ENCODE measurements at places on chromosomes 1 and 21.

- no peak for DNase-seq
Measured at GRCh38 chr1:43279161-43279560, 6.2 kb downstream of the C1orf210 start.

DNA sequence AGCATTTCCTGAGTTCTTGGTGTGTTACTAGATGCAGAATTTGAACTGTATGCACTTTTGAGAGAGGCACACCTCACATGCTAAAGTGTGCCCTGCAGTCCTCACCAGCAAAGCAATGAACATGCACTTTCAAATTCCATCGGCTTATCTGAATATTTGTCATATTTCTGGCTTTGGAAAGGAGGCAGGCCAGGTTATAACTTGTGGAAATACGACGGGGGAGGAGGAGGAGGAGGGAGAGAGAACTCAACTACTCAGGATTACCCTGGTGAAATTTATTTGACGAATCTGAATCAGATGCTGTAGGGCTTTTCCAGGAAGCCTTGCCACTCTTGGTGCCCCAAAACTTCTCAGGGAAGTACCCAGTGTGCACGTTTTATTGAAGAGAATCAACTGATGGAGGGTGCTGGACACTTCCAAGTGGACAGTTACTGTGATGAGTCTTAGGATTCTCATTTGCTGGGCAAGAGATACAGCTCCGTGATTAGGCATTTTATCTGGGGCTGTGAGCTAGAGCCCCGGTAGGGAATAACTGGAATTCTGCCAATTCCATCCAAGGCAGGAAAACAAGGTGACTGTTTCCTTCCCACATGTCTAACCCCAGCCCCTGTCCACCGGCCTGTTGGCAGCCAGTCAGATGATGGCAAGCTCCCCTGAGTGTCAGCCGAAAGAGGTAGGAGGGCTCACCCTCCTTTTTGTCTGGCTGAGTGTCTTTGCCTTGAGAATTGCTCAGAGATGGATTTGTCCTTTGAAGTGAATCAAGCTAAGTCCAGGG lies 3.8 kb downstream of the PDPN start:
- DNase-seq, result no peak

DNA sequence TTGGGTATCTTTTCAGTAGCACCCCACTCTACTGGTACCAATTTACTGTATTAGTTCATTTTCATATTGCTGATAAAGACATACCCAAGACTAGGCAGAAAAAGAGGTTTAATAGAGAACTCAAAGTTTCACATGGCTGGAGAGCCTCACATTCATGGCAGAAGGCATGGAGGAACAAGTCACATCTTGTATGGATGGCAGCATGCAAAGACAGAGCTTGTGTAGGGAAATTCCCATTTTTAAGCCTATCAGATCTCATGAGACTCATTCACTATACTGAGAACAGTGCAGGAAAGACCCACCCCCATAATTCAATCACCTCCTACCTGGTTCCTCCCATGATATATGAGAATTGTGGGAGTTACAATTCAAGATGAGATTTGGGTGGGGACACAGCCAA lies 878.6 kb upstream of the ADGRL4 start:
- no peak for DNase-seq

GRCh38 chr1:58781541-58782177 lies 2.2 kb downstream of the JUN start:
- DNase-seq, result peak; percentile 64

GRCh38 chr21:34913811-34914210 lies 135.3 kb downstream of the RUNX1 start:
- DNase-seq, result no peak

- peak; percentile 75 for DNase-seq
Measured at GRCh38 chr1:148263128-148263905, 111.2 kb upstream of the NBPF11 start.

- DNase-seq, result no peak
Measured at GRCh38 chr1:66648901-66649595, 103.2 kb upstream of the DYNLT5 start.

DNA sequence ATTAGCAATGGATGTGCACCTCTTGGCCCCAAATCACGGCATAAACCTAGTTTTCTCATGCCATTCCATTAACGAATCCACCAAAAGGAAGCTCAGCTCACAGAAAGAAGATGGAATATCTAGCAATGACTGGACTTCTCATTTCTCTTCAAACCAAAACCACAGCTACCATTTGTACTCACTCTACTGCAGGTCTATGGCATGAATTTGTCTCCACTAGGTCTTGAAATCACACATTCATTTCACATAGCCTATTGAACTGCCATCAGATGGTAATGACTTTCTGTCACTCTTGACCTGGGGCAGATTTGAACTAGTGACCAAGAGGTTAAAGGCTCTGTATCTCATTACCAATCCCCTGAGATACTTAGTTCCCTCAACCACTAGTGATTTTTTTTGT lies 382.7 kb downstream of the DPYD start:
- no peak for DNase-seq

Data from activated naive CD8-positive, alpha-beta T cell treated with anti-CD3 and anti-CD28 coated beads, Interleukin-2, amount 50 U/mL, for 24 hours (primary cell).